ENCODE measurements at places on chromosomes 3 and 15.

- no peak for DNase-seq
Observed at GRCh38 chr3:181075098-181075497, 85.6 kb upstream of the DNAJC19 start.

GRCh38 chr3:195047536-195047935 is 223.4 kb downstream of the XXYLT1 start:
- DNase-seq: no peak

GRCh38 chr3:42447481-42447880 is 37.1 kb upstream of the LYZL4 start:
- no peak for DNase-seq

- peak; percentile 4 for DNase-seq
Observed at GRCh38 chr3:139202226-139202958, 141.4 kb upstream of the MRPS22 start.

GRCh38 chr3:124964387-124964786 is 29.8 kb upstream of the MUC13 start:
- peak; percentile 67 for DNase-seq

DNA sequence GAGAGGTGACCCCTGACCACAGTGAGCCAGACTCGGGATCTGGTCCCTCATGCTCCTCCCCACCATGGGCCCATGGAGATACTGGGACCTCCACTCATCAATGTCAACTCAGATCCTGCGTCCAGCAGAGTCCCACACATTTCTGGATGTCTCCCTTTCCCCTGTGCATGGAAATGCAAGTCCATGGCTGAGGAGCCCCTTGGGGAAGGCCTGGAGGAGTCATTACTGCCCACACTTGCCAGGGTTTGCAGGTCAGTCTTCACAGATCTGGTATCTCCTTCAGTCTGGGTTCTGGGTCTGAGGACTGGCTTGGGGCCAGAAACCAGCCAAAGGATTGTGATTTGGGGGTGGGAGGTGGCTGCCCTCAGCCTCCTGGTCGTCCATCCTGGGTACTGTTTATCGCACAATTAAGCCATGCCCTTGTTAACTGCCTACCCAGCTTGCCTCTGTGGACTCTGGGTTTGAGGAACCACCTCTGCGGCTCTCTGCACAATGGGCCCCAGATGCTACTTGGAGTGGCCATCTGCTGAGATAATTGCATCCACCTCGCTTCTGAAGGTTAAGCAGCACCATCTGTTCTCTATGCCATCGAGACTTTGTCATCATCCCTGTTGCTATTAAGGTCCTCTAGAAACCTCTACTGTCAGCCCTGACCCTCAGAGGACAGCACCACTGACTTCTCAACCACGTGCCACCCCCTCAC is 49.9 kb upstream of the KLF13 start:
- DNase-seq: no peak

- DNase-seq: no peak
Observed at GRCh38 chr3:159807137-159808040, 181.2 kb upstream of the IL12A start.
